Activated T-cell treated with anti-CD3 and anti-CD28 coated beads, Interleukin-2, amount 50 U/mL, for 72 hours (primary cell): ENCODE measurements at places on chromosomes 13 and 19.

GRCh38 chr19:12485052-12485416 is 418 bp upstream of the ZNF709 start:
- DNase-seq, result no peak

- no peak for DNase-seq
Measured at GRCh38 chr13:79749566-79749965, 268.6 kb downstream of the NDFIP2 start.

DNA sequence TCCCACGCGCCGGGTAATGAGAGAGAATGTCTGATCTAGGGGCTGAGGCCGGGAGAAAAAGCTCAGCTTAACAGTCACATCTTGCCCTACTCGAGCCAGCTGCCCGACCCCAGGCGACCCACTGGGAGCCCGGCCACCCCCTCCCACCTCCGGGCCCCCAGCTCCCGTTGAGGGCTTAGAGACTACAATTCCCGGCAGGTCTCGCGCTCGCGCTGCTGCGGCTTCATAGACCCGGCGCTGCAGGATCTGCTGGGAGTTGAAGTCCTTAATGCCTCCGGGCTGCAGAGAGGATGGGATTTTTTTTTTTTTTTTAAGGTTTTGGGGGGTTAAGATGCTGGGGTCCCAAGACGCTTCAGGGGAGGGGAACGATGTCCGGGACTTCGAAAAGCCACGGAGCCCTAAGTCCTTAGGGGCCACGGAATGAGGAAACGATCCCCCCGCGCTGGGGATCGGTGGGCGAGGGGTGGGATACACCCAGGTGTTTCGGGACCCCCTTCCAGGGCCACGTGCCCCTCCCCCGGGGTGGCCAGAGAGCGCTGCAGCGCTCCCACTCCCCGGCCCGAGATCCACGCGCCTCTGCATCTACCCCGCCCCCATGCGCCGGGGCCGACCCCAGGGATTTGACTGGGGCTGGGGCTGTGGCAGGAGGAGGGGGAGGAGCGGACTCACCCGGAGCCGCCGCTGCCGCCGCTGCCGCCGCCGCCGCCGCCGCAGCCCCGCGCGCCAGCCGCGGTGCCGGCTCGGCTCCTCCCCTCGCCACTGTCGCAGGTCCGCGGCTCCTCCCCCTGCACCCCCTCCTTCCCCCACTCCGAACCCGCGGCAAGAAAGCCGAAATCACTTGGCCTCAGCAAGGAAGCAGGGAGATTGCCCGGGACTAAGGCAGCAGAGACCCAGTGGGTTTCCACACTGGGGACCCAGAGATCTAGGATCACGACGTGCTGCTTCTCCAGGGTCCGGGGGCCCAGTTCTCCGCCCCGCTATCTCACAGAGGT is at the start of gene SYT3:
Gene SYT3, minus strand, starts transcription at position 761 of the 992 bp plus-strand sequence. CDS start 2,470 bp downstream, outside the sequence.
- DNase-seq, result peak; percentile 51

DNA sequence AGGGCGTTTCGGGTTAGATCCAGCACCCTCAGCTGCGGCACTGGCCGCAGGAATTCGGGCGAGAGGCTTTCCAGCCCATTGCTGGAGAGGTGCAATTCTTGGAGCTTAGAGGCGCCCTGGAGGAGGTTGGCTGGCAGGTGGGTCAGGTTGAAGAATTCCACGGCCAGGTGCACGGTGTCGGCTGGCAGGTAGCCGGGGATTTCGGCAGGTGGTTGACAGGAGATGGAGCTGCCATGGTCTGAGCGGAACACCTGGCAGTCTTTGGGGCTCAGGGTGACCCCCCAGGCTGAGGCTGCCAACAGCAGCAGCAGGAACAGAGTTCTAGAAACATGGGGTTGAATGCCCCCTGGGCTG is 1.3 kb downstream of the LRG1 start:
- no peak for DNase-seq

DNA sequence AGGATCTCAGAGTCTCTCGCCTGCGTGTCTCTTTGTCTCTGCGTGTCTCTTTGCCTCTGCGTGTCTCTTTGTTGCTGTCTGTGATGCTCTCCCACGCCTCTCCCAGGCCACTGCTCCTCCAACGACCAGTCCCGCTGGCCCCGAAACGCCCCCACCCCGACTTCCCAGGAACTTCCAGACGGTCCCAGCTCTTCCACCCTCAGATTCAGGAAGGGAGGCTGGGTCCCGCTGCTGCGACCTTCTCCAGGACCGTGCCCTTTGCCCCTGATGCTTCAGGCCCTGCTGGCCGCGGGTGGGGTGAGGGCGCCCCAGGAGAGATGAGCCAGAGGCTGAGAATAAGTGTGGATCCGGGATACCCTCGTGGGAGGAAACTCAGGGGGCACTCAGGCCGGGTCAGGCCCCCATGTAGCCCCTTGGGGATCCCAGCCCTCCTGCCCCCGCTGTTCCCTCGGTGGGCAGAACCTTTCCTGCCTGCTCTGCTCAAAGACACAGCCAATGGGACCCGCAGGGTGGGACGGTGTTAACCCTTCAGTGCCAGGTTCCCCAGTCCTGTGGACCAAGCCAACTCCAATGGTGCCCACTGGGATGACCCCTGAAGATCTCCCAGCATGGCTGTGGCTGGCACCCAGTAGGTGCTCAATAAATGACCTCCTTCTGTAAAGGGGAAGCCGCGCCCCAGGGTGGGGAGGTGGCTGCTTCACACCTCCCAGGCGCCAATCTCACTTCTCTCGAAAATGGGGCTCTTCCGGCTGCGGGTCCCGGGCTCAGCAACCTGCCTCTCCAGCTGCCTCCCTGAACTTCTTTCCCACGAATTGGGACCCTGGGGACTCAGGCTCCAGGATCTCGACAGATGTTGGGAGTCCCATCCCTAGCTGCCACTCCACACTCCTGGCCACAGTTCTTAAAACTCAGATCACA is 1.5 kb upstream of the S1PR5 start:
- DNase-seq, result no peak

DNA sequence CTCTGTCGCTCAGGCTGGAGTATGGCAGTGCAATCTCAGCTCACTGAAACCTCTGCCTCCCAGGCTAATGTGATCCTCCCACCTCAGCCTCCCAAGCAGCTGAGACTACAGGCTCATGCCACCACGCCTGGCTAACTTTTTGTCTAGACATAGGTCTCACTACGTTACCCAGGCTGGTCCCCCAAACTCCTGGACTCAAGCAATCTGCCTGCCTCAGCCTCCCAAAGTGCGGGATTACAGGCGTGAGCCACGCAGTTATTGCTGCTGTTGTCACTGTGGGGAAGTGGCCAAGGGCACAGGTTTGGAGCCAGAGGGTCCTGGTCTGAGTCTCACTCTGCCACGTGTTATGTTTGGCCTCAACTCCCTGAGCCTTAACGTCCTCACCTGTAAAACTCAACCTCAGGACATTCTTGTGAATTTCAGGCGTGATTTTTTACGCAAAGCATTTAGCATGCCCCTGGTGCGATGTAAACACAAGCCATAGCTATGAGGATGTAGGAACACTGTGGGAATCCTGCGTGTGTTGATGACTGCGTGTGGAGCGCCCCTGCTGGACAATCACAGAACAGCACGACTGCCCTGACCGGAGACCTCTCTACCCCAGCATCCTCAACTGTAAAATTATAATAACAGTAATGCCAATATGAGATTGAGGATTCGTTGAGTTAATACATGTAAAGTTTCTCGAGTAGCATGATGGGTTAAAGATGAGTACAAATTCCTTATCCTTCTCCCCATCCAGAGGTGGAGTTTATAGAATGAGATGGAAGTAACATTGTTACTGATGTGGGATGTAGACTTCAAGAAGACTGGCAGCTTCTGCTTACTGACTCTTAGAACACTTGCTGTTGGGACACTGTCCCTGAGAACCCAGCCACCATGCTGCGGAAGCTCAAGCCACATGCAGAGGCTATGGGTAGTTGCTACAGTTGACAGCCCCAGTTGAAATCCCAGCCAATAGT is 41.8 kb upstream of the PNMA8B start:
- peak; percentile 55 for DNase-seq

DNA sequence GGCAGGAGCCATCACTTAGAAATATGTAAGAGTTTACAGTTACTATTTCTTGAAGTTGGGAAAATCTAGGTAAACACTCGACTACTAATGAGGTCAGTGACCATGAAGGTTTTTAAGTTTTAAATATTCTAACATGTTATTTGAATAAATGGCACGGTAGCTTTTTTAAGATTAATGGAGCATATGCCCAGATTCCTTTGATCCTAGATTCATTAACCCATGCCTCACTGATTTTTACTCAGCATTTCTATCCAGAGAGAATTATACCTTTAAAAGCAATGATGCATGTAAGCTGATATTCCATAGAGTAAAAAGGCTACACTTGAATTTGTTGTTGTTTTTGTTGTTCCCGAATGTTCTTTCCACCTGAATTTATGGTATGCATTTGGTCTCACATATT is 541.4 kb downstream of the DACH1 start:
- no peak for DNase-seq

DNA sequence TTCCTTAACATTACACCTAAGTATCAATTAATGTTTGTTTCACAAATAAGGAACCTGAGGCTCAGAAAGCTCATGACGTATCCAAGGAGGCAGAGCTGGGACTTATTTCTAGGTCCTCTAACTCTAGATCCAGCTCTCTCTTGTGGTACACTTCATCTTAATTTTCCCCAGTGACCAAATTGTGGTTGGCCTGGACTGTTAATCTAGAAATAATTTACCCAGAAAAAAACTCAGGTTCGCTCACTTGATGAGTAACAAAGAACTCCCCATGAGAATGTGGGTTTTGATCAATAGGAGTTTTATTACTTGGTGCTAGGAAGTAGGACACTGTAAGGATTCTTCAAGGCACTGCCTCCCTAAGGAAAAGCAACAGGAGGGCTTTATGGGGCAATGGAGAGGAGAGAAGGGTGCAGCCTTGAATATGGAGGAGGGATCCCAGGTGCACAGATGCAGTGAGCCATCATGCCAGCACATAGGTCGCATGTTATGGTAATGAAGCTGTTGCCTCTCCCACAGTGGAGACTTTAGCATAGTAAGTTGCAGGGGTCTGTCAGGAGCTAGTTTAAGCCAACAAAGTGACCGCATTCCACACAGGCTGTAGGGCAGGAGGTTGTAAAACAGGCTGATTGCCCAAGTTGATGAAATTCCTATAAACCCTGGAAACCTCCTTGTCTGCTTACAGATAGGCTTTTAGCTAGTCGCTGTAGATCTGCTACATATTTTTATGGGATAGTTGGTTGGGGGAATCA is 14.7 kb downstream of the RAP2A start:
- DNase-seq, result no peak

DNA sequence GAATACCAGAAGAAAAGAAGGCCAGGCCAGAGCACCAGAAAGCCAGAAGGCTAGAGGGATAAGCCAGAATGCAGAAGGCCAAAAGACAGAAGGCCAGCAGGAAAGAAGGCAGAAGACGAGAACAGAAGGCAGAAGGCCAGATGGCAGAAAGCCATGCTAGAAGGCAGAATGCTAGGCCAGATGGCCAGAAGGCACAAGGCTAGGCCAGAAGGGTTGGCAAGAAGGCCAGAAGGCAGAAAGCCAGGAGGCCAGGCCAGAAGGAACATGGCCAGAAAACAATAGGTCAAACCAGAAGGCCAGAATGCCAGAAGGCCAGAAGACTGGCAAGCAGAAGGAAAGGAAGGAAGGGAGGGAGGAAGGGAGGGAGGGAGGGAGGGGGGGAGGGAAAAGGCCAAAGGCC is 188.8 kb downstream of the TUBA3C start:
- no peak for DNase-seq

- DNase-seq, result no peak
Measured at GRCh38 chr13:31801088-31801487, 61.8 kb downstream of the RXFP2 start.

- no peak for DNase-seq
Measured at GRCh38 chr13:44340508-44340907, 33.1 kb upstream of the SERP2 start.

- DNase-seq, result no peak
Measured at GRCh38 chr13:65660731-65661130, 1569.4 kb downstream of the PCDH9 start.

DNA sequence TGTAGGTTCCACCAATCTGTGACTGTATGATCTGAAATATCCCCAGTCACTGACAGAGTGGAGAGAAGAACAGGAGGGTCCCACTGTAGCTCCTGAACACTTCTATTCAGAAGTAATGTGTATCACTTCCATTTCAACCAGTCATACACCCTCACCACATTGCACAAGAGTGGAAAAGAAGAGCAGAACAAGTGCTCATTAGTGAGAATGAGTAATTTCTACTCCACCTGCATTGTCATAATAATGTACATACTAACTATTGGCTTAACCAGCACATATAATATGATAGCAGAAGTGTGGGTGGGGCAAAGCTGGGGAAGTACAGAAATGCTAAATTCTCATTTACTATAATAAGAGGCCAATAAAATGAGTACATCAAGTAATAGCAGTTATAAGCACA is 342.7 kb downstream of the LMO7 start:
- DNase-seq, result no peak

DNA sequence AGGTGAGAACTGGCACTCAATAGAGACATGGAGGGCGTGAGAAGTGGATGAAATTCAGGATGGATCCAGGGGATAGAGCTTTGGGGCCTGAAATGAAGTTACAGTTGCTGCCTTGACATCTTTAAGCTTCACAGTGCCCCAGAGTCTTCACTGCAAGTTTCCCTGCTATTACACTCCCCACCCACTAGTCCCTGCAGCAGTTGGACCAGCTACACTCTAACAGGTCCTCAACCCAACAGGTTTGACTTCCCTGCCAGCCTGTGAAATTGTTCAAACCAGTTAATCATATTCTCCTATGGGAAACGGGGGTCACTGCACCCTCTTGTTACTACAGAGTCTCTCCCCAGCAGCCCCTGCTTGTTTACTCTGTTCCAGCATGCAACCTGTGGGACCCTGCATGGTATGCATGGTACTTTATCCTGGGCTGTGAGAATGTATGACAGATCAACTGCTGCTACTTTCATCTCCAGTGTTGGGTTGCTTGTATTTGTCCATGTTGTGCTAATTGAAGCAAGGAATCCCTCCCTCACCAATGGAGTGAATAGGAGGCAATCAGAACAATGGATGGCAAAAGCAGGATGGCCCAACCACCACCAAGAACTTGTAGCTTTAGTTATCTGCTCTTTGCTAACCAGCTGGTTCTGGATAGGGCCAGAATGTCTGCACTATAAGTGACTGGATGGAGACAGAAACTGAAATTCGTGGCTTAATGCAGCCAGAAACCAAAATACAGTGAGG is 314.2 kb downstream of the OLFM4 start:
- no peak for DNase-seq

- no peak for DNase-seq
Measured at GRCh38 chr13:114122591-114123211, 9.7 kb downstream of the RASA3 start.

- no peak for DNase-seq
Measured at GRCh38 chr19:32324631-32325285, 20.7 kb upstream of the ZNF507 start.
